ENCODE measurements at places on chromosomes 13 and 19.

DNA sequence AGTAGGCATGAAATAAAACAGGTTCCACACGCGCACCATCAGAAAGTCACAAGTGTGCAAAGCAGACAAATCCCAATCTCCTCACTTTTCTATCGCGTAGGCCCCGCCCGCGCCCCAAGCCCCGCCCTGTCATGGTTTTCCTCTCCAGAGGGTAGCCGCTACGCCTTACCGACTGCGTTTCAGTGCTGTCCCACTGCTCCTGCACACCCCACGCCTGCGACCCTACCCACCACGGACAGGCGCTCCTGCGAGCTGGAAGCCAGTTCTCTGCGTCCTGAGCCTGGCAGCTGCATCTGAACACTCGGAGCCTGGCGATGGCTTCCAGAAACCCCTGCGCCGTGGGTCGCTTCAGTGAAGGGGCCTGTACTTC, 379 bp upstream of the ZNF470 start:
- DNase-seq, result peak; percentile 75

- no peak for DNase-seq
These were observed 63.4 kb downstream of the KCTD12 start for GRCh38 chr13:76822698-76823267.

DNA sequence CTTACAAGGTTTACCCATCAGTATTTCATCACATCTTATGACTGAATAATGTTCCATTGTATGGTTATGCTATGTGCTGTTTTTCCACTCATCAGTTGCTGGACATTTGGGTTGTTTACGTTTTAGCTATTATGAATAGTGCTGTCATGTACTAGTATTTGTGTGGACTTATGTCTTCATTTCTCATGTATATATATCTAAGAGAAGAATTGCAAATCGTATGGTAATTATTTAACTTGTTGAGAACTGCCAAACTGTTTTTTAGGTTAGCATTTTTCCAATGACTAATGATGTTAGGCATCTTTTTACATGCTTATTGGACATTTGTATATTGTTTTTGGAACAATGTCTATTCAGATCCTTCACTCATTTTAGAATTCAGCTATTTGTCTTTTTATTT, 368.3 kb downstream of the LMO7 start:
- DNase-seq, result no peak

GRCh38 chr13:30314069-30314468, 6.7 kb upstream of the KATNAL1 start:
- no peak for DNase-seq

DNA sequence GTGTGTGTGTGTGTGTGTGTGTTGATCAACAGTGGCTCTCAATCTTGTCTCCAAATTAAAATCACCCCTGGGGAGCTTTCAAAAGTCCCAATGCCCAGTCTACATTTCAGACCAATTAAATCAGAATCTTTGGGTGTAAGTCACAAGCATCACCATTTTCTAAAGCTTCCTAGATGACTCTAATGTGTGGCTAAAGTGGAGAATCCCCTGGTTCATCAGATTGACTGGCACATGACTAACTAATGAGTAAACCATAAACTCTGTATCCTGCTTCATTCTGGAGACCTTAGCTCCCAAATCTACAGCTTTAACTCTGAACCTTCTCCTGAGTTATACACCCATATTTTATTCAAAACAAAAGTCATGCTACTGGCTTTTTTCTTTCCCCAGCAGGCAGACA, 131.3 kb downstream of the SUCLA2 start:
- no peak for DNase-seq

DNA sequence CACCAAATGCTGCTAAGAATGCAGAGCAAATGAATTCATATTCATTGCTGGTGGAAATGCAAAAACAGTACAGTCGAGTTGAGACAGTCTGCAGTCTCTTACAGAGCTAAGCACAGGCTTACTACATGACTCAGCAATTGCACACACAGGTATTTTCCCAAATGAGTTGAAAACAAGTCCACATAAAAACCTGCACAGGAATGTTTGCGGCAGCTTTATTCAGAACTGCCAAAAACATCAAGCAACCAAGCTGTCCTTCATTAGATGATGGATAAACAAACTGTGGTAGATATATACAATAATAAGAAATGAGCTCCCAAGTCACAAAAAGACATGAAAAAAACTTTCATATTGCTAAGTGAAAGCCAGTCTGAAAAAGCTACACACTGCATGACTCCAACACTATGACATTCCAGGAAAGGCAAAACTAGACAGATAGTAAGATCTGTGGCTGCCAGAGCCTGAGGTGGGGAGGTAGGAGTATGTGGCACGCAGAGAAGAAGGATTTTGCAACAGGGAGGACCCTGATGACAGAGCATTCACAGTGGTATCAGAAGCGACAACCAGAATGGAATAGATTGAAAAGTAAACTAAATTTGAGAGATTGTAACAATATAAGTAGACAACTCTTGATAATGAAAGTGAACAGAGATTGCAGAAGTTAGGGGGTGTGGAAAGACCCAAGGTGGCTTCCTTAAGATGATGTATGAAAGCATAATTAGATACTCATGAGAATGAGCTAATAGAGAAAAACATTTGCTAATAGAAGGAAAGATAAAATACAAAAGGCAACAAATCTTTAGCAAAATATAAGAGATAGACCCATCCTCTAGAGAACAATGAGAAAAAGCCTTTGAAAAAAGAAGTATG, 52.7 kb downstream of the TSC22D1 start:
- DNase-seq, result no peak

GRCh38 chr13:64414381-64414780, 2815.8 kb downstream of the PCDH9 start:
- DNase-seq, result no peak

- DNase-seq, result no peak
These were observed 11.5 kb upstream of the CBY2 start for GRCh38 chr13:45690636-45691035.

DNA sequence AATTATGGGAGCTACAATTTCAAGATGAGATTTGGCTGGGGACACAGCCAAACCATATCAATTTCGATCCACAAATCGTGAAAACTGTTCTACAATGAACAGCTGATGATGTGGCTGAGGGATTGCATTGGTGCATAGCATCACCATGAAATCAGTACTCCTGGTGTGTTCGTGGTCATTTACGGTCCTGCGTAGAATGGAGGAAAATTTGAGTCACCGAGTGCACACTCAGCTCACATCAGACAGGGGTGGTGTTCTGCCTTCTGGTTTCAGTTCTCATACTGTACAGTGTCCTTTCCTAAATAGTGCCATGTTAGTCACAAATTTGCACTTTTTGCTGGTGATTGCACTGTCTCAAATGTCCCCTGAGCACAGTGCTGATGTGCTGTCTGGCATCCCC, 39.2 kb downstream of the MYH14 start:
- no peak for DNase-seq

- no peak for DNase-seq
These were observed 67.7 kb downstream of the TBC1D4 start for GRCh38 chr13:75414036-75414827.

- no peak for DNase-seq
These were observed 170.0 kb downstream of the NUFIP1 start for GRCh38 chr13:44819245-44819644.

DNA sequence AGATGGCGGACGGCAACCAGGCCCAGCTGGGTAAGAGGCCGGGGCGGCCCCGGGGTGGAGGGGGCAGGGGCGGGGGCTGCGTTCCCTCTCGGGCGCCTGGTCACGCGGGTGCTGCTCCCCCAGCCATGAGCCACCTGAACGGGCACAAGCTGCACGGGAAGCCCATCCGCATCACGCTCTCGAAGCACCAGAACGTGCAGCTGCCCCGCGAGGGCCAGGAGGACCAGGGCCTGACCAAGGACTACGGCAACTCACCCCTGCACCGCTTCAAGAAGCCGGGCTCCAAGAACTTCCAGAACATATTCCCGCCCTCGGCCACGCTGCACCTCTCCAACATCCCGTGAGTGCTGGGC, 11.1 kb downstream of the PTBP1 start:
- no peak for DNase-seq

GRCh38 chr13:29852472-29853054, 2.1 kb upstream of the UBL3 start:
- DNase-seq, result no peak

DNA sequence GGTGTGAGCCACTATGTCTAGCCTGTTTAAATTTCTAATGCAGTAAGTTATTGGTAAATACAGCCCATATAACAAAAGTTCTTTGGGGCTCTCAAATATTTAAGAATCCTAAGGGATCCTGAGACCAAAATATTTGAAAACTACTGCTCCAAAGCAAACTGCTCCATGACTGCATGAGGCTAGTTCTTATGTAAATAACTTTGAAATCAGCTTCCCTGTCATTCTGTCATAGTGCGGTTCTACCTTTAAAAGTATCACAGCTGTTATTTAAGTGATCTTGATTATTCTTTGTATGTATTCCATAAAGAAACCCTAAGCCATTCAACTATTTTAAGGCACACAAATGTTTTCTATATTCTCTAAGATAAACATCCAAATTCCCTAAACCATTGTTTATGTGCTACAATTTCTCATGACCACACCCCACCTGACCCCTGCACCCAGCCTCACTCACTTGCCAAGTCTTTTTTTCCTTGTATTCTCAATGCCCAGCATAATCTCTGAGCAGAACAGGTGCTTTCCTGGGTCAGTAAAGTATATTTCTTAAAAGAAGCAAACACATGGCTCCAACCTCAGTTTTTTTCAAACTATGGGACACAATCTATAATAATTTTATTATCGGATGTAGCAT, 146.6 kb downstream of the RNF17 start:
- DNase-seq, result no peak

GRCh38 chr13:113537205-113537604, 46.7 kb upstream of the DCUN1D2 start:
- DNase-seq, result no peak

DNA sequence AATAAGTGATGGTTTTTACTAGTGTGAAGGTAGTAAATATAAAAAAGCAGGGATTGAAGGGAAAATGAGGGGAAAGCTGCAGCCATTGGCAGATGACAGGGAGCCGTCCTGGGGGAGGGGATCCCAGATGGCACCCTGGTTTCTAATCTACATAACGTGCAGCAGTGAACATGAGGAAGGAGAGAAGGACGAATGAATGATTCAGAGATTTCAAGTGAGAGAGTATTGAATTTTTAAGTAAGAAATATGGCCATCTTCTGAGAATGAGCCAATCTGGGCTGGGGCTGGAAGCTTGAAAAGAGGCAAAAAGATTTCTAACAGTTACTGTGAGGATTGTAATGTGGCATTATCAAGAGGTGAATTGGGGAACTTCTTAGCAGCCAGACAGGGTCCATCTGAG, 414.2 kb downstream of the MYO16 start:
- DNase-seq, result no peak

DNA sequence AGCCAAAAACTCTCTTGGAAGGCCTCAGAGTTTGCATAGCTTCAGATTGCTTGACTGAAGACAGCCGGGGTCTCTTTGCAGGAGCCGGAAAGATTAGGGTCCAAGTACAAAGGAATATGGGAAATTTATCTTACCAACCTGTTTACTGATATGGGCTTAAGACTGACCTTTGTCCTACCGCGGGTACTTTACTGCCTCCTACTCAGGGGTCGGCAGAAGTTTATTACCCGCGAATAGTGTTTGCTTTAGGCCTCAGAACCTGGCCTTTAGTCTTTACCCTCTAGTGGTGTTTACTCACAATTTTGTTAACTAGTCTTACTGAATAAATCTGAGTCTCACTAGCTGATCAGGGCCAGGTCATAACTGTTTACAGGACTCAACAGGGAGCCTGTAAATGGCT, 765.4 kb upstream of the SPRY2 start:
- no peak for DNase-seq

GRCh38 chr13:99566125-99567083, 65.1 kb downstream of the TM9SF2 start:
- DNase-seq, result no peak

DNA sequence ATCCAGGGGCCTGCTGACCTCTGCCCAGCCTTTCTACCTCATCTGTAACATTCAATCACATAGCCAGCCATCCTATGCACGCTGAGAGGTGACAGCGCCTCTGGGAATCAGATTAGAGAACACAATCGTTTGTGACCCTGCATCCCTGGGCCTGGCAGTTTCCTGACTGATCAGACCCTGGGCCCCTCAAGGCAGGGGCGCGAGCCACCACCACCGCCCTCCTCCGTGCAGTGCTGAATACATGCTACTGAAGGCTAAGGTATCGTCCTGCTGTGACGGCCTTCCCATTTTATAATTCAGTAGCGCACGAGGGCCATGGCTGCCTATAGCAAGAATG, 1.3 kb downstream of the TMTC4 start:
- no peak for DNase-seq

DNA sequence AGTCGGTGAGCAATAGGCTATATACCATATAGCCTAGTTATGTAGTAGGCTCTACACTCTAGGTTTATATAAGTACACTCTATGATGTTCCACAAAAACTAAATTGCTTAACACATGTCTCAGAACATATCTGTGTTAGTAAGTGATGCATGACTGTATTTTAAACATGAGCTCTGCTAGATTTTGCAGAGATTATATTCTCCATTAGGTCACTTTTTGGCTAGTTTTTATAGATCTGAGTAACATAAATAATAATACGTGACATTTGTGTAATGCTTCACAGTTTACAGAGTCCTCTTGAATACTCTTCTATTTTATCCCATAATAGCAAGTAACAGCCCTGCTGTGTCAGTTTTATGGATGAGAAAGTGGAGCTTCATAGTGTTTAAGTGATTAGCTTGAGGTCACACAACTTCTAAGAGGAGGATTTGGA, 47.8 kb downstream of the NDFIP2 start:
- DNase-seq, result no peak

GRCh38 chr13:112877539-112877938, 91.5 kb upstream of the MCF2L start:
- DNase-seq, result no peak

DNA sequence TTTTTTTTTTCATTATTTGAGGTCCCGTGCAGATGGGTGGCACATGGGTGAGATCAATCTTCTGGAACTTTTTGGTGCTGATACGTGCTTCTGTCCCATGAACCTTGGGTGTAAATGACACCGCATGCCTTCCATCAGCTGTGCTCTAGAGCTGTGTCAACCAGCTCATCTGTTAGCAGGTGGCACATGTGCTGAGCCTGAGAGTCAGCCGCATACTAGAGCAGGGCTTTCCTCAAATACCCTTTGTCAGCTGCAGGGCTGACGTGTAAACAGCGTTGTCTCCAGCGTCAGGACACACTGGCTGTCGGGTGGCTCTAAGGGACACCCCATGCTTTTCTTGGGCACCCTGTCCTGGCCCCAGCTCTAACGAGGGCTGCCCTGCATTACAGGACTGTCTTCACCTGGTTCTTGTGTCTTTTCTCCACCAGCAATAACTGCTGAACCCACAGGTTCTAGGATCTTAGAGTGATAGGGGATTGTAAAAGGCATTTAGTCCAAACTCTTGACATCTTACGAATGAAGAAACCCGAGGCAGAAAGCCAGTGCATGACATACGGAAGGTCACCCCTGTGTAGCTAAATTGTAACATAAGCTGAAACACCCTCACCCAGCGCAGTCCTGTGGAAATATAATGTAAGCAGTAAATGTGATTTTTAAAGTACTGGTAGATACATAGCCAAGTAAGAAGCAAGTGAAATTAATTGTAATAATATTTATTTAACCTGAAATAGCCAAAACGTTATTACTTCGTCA, 119.5 kb downstream of the LRCH1 start:
- DNase-seq, result no peak

GRCh38 chr19:49832556-49832955, 14.5 kb downstream of the MED25 start:
- no peak for DNase-seq

GRCh38 chr19:33428627-33429125, 55.2 kb downstream of the CEBPG start:
- no peak for DNase-seq

Data from Right ventricle myocardium inferior (tissue), 1 donor.